Epithelial cell of umbilical artery (primary cell): ENCODE measurements at places on chromosomes 6 and 20. TPM values are rescaled to one million over a fixed set of nuclear protein-coding genes. Genes with fewer than 3 reads are reported as not detected.

Gene ZSCAN23
- total RNA-seq = 0.15 and 0.97 TPM in 2 replicates

Gene COQ3
- 5.5 and 7.3 TPM in 2 replicates for total RNA-seq

Gene CTCFL
- total RNA-seq = 0.15 TPM in 1 of 2 replicates, not detected in the other

Gene RNF8
- 35.7 and 38.3 TPM in 2 replicates for total RNA-seq

Gene CAPN11
- 3.0 and 4.2 TPM in 2 replicates for total RNA-seq

Gene SLC22A23
- 1.9 and 3.8 TPM in 2 replicates for total RNA-seq

Gene SENP6
- total RNA-seq = 58.8 and 79.3 TPM in 2 replicates

Gene SCGN
- total RNA-seq = not detected in 2 replicates

Gene VSTM2L
- total RNA-seq = not detected in 2 replicates

Gene GINS1
- 14.3 and 25.7 TPM in 2 replicates for total RNA-seq
